Esophagus squamous epithelium (tissue), 5 donors: ENCODE measurements at places on chromosomes 4 and X. TPM values are rescaled to one million over a fixed set of nuclear protein-coding genes. Genes with fewer than 3 reads are reported as not detected.

- H3K4me1 ChIP-seq: no peaks in the 10 kb centered on the region
- no peaks in the 10 kb centered on the region for H3K36me3 ChIP-seq
- DNase-seq: no peak
Observed at GRCh38 chrX:98398542-98398941, 1514.8 kb downstream of the RPA4 start.

DNA sequence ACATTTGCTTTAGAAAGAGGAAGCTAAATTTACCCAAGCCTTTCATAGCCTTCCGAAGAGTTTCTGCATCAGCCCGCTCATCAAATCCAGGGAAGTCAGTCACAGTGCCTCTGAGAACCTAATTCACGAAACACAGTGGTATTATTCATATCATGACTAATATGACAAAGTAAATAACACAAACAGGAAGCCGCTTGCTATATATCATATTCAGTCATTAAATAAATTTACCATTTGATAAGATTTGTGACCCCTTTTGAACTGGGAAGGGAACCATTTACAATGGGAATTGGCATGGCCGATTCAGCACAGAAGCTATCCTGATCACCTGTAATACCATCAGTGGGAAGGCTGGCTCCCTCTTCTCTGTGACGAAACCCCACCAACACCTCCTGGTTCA is 10.5 kb downstream of the ANXA5 start:
- no peak for DNase-seq
- no peak overlapping the region for H3K27ac ChIP-seq
- no peak overlapping the region for H3K4me3 ChIP-seq
- peaks cover 71% of the 10 kb centered on the region for H3K36me3 ChIP-seq
- H3K27me3 ChIP-seq: no peaks in the 10 kb centered on the region

DNA sequence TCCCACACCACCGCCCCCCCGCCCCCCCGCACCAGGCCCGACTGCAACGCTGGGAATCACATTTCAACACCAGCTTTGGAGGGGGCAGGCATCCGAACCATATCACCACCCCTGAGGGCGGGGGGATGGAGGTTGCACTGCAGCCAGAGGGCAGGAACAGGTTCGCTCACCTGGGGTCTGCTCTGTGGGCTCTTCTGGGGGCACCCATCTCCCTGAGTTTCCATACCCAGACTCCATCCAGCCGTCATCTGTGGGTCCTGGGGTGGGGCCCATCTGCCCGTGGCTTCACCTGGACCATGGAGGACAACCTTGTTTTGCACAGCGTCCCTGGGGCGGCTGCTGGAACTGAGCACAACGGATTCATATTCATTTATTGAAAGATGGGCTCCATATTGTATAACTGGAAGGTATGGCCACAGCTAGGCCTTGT is 6.9 kb downstream of the PSAPL1 start:
- H3K4me3 ChIP-seq: no peak overlapping the region
- no peak for DNase-seq
- no peaks in the 10 kb centered on the region for H3K27me3 ChIP-seq

- no peak for DNase-seq
- no peaks in the 10 kb centered on the region for H3K36me3 ChIP-seq
- H3K27ac ChIP-seq: no peak overlapping the region
- no peaks in the 10 kb centered on the region for H3K4me1 ChIP-seq
- H3K27me3 ChIP-seq: no peaks in the 10 kb centered on the region
Observed at GRCh38 chr4:71029504-71029903, 36.1 kb downstream of the DCK start.

GRCh38 chr4:3299976-3300671 is 7.3 kb downstream of the RGS12 start:
- H3K36me3 ChIP-seq: no peaks in the 10 kb centered on the region
- no peak overlapping the region for H3K27ac ChIP-seq
- no peaks in the 10 kb centered on the region for H3K27me3 ChIP-seq
- no peak overlapping the region for H3K4me3 ChIP-seq

DNA sequence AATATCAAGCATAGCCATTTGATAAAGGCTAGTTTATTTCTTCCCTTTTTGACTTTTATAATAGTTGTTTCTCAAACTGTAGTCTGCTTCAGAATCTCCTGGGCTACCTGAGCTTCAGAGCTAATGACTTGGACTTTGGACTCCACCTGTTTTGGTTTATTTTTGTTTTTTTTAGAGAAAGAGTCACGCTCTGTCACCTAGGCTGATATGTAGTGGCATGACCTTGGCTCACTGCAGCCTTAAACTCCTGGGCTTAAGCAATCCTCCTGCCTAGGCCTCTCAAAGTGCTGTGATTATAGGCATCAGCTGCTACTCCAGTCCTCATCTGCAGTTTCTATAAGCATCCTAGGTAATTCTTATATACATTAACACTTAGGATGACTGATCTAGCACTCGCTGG is 90.5 kb downstream of the DDIT4L start:
- H3K36me3 ChIP-seq: no peaks in the 10 kb centered on the region
- no peak overlapping the region for H3K4me3 ChIP-seq
- DNase-seq: no peak
- no peak overlapping the region for H3K27ac ChIP-seq
- no peaks in the 10 kb centered on the region for H3K27me3 ChIP-seq

DNA sequence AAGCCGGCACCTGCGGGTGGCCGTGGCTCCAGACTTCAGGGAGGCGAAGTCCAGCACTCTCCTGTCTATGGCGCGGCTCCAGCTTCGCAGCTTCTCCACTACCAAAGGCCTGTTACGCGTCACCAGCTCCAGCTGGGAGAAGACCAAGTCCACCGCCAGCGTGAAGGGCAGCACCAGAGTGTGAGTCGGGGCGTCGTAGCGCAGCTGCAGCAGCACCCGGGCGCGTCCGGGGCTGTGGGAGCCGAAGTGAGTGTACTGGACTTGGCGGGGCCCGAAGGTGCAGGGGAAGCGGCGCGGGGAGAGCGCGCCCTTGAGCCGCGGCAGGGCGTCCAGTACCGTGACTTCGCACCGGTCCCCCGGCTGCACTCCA is 444 bp downstream of the FREM3 start:
- no peaks in the 10 kb centered on the region for H3K36me3 ChIP-seq
- DNase-seq: no peak
- H3K4me1 ChIP-seq: peaks cover 19% of the 10 kb centered on the region
- no peak overlapping the region for H3K4me3 ChIP-seq

GRCh38 chr4:122895336-122895995 is 26.9 kb downstream of the NUDT6 start:
- no peak for DNase-seq
- H3K4me1 ChIP-seq: peaks cover 1% of the 10 kb centered on the region
- no peak overlapping the region for H3K4me3 ChIP-seq
- H3K27me3 ChIP-seq: no peaks in the 10 kb centered on the region
- H3K27ac ChIP-seq: no peak overlapping the region
- H3K36me3 ChIP-seq: peaks cover 12% of the 10 kb centered on the region

GRCh38 chr4:107853444-107854355 is 29.0 kb downstream of the SGMS2 start:
- peaks cover 7% of the 10 kb centered on the region for H3K4me1 ChIP-seq
- H3K27ac ChIP-seq: no peak overlapping the region
- H3K36me3 ChIP-seq: no peaks in the 10 kb centered on the region
- H3K27me3 ChIP-seq: no peaks in the 10 kb centered on the region
- H3K4me3 ChIP-seq: no peak overlapping the region

DNA sequence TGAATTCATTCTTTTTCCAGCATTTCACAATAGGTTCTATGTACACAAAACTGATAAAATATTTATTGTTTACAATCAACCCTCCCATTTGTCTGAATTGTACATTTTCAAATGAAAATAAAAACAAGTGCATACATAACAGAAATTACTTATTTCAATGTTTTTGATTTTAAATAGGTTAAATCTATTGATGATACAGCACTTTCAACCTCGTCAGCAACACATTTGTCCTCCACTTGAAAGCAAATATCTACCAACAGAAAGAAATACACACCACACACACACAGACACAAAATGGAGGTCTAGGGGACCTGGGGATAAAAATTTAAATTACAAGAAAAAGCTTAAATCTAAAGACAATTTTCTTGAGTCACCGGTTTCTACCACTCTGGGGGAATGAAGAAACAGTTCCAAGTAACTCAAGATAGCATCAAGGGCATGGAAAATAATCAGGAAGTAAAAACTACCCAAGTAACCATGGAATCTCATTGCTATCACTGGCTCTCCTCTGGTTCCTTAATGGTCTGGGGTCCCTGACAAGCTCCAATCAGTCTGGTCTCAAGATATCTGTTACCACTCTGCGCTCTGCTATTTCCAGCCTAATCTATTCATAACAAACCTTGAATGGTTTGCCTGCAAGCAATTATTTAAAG is 27.6 kb downstream of the ANKRD17 start:
- no peaks in the 10 kb centered on the region for H3K27me3 ChIP-seq
- H3K36me3 ChIP-seq: peaks cover 27% of the 10 kb centered on the region
- no peak overlapping the region for H3K27ac ChIP-seq

DNA sequence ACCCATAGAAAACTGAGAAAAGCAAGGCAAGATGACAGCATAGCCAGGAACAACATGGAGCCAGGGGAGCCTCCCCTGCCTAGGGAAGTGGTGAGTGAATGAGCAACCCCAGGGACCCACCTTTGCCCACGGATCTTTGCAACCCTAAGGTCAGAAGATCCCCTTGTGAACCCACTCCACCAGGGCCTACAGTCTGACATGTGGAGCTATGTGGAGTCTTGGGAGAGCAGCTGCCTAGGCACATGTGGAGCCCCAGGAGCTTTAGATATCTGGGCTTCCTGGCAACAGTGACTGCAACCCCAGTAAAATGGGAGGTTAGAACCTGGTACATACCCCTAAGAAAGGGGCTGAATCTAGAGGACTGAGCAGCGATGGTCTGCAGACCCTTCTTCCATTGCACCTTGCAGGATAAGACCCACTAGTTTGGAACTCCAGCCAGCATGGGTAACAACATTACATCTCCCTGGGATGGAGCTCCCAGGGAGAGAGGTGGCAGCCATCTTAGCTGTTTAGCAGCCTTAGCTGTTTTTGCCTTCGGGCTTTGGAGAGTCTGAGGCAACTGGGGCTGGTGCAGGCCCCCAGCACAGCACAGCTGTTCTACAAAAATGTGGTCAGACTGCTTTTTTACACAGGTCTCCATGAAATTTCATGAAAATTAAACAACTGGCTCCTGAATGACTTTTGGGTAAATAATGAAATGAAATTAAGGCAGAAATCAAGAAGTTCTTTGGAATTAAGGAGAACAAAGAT is 104.7 kb upstream of the TRIM2 start:
- no peaks in the 10 kb centered on the region for H3K27me3 ChIP-seq
- no peak for DNase-seq
- H3K27ac ChIP-seq: no peak overlapping the region
- H3K4me1 ChIP-seq: no peaks in the 10 kb centered on the region

- no peaks in the 10 kb centered on the region for H3K27me3 ChIP-seq
- H3K36me3 ChIP-seq: peaks cover 28% of the 10 kb centered on the region
- DNase-seq: no peak
- no peaks in the 10 kb centered on the region for H3K4me1 ChIP-seq
- H3K27ac ChIP-seq: no peak overlapping the region
- H3K4me3 ChIP-seq: no peak overlapping the region
Observed at GRCh38 chr4:127936974-127937373, 28.0 kb downstream of the MFSD8 start.

- H3K4me3 ChIP-seq: no peak overlapping the region
- DNase-seq: no peak
- H3K27me3 ChIP-seq: no peaks in the 10 kb centered on the region
- no peak overlapping the region for H3K27ac ChIP-seq
- peaks cover 28% of the 10 kb centered on the region for H3K4me1 ChIP-seq
Observed at GRCh38 chr4:8176547-8177399, 18.2 kb upstream of the ABLIM2 start.

MEPE gene
- total RNA-seq: not detected

PABPC1L2A gene
- total RNA-seq: not detected

SLC4A4 gene
- total RNA-seq: 1.6 TPM

GAGE13 gene
- total RNA-seq: not detected

MGAT4D gene
- not detected for total RNA-seq
